ENCODE measurements at places on chromosomes 11 and 22. TPM values are rescaled to one million over a fixed set of nuclear protein-coding genes. Genes with fewer than 3 reads are reported as not detected.

Gene KCNK4
- total RNA-seq = not detected

Gene DLG2
- 1.1 TPM for total RNA-seq

Gene SYCE3
- total RNA-seq = not detected

Gene SCN3B
- total RNA-seq = 0.07 TPM

Gene CDON
- total RNA-seq = 8.4 TPM

Gene OR51B2
- not detected for total RNA-seq

Gene CCDC87
- total RNA-seq = 0.42 TPM

Gene SIK2
- 8.1 TPM for total RNA-seq

Gene ANO9
- total RNA-seq = 8.9 TPM

Gene LMNTD2
- 1.1 TPM for total RNA-seq

Gene PATE2
- total RNA-seq = not detected

All from HepG2 (cell line).